AML-193 (cell line): ENCODE measurements at places on chromosomes 2 and 18.

DNA sequence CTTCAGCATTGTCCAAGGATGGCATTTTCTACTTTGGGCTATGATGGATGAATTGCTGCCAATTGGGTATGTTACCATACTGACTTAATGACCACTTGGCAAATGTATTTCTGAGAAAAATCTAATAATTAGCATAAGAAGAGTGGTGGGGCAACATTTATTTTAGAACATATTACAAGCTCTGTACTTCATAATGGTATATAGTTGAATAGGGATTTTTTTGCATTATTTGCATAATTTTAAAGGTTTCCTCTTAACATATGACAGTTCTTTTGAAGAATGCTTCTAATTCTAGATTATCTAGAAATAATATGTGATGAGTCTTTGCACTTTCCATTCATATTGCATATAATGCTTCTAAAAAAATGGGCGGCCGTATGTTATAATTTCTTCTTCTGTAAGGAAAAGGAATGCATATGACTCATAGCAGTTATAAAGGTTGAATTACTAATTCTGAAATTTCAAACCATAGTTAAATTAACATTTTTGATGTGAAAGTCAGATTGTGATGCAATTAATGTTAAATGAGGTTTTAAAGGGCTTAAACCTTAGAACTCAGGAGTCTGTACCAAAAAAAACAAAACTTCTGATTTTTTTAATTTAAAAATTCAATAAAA, 1652.3 kb upstream of the SLC39A10 start:
- DNase-seq = no peak

GRCh38 chr2:10413503-10413902, 34.6 kb downstream of the ODC1 start:
- no peak for DNase-seq

DNA sequence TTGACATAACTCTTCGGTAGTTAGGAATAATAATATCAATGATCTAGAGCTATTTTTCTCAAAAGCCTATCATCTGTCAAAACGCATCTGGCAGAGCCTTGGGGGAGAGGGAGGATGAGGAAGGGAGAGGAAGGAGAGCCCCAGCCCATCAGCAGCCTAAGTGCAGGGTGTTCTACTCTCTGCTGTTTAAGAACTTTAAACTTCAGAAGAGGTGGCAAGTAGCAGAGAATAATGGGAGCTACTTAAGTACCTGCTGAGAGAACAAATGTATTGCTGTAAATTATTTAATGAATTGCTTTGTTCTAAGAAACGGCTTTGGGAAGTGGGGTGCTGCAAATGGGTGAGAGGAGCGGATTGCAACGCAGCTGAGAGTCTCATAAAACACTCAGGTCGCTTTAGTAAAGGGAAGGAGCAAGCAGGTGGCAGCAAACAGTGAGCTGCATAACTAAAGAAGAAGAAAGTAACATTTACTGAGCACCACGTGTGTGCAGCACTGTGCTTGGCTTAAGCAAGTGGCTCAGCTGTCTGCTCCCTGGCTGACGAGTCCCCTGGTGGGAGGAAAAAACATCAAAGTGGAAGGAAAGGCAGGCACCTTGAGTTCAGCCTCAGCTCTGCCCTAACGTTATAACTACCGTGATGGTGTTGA, 26.3 kb upstream of the SH3RF3 start:
- DNase-seq = no peak

- DNase-seq = no peak
Measured at GRCh38 chr18:26806224-26806623, 59.3 kb downstream of the AQP4 start.

DNA sequence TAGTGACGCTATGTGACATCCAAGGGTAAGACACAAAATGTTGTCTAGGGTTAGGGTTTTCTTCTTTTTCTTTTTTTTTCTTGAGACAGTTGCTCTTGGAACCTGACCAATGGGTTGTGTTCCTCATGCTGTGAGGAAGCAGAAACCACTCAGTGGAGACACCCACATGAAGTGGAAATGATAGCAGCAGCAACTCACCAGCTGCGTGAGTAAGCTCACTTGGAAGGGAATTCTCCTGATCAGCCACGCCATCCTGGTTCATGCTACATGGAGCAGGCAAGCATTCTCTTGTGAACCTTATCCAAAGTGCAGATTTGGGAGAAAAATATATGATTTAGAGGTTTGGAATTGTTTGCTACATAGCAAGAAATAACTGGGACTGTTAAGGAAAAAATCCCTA, 863.7 kb downstream of the EPHA4 start:
- DNase-seq = no peak

GRCh38 chr2:233563663-233564430, 2.7 kb downstream of the USP40 start:
- DNase-seq = peak; percentile 50

DNA sequence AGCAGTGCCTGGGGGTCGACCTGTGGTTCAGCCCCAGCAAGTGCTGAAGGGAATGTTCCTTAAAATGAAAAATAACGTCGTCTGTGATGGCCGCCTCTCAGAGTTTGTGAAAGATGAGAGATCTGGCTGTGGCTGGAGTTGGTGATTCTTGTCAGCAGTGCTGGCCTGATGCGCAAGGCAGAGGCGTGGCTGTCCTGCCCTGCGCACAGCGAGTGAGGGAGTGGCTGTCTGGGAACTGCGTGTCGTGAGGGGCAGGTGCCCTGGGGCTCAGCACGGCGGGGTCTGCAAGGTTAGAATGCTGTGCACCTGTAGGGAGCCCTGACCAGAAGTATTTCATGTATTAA, 8.8 kb downstream of the NFATC1 start:
- no peak for DNase-seq

- DNase-seq = no peak
Measured at GRCh38 chr18:64100116-64100922, 48.6 kb downstream of the LINC00305 start.

DNA sequence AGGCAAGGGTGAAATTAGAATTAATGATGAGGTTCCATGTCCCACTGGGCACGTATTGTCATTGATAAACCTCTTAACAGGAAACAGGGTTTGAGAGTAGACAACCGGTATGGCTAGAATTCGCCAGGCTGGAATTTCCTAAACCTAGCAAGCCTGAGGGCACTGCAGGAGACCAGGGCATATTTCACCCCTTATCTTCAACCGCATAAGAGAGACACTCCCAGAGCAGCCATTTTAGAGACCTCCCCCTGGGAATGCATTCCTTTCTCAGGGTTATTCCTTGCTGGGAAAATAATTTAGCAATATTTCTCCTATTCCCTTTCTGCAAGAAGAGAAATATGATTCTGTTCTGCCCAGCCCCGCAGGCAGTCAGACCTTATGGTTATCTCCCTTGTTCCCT, 334.6 kb upstream of the LYPD1 start:
- DNase-seq = no peak

GRCh38 chr18:54112356-54112755, 112.1 kb downstream of the MBD2 start:
- DNase-seq = no peak

- no peak for DNase-seq
Measured at GRCh38 chr2:74010087-74010541, 25.4 kb downstream of the TET3 start.

GRCh38 chr2:145287736-145288135, 767.8 kb upstream of the ZEB2 start:
- DNase-seq = no peak

GRCh38 chr18:44213293-44213692, 467.4 kb upstream of the SETBP1 start:
- no peak for DNase-seq

GRCh38 chr2:7744827-7745226, 827.6 kb downstream of the RNF144A start:
- DNase-seq = no peak

DNA sequence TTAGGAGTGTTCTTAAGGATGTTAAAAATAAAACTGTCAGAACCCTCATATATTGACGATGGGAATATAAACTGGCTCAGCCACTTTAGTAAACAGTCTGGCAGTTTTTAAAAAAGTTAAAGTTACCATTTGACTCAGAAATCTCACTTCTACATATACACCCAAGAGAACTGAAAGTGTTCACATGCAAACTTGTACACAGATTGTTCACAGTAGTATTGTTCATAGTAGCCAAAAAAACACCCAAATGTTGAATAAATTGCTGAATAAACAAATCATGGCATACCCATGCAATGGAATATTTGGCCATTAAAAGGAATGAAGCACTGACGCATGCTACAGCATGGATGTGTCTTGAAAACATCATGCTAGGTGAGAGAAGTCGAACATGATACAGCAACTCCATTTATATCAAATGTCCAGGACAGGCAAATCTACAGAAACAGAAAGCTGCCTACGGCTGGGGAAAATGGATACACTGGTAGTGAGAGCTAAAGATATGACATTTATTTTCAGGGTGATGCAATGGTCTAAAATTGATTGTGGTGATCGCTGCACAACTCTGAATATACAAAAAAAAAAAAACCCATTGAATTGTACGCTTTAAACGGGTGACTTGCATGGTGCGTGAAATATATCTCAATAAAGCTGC, 10.1 kb downstream of the RPL31 start:
- no peak for DNase-seq

- no peak for DNase-seq
Measured at GRCh38 chr2:39994151-39994550, 215.1 kb upstream of the THUMPD2 start.

GRCh38 chr18:9550429-9550828, 63.9 kb downstream of the PPP4R1 start:
- no peak for DNase-seq

GRCh38 chr2:36473230-36473629, 117.7 kb downstream of the CRIM1 start:
- no peak for DNase-seq

DNA sequence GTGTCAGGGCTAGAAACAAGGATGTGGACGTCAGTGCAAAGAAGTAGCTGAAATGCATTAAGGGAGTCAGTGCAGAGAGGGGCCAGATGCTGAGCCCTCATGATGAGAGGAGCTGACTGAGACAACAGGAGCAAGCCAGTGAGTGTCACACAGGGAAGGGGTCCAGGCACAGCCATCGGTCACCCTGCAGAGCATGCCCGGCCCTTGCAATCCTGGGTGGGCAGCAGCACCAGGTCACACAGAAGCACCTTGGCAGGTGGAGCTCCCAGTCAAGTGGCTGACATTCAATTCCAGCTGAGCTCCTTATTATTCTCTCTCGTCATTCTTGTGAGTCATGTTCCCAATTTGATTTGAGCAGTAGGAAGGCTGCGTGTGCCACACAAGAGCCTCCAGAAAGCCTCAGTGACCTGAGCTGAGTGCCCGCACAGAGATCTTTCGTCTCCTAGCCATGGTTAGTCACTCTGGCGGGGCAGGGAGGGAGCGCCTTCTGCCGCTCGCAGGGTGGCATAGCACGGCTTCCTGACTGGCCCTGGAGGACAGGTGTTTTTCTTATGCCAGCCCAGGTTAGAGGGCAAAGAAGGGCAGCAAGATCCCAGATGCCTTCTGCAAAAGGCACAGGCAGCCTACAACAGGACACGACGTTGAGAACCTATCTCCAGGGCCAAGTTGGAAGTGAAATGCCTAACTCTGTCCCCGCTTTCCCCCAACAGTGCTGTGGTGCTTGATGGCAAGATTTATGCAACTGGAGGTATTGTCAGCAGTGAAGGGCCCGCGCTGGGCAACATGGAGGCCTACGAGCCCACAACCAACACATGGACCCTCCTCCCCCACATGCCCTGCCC, 220.9 kb downstream of the ATAD2B start:
- no peak for DNase-seq

DNA sequence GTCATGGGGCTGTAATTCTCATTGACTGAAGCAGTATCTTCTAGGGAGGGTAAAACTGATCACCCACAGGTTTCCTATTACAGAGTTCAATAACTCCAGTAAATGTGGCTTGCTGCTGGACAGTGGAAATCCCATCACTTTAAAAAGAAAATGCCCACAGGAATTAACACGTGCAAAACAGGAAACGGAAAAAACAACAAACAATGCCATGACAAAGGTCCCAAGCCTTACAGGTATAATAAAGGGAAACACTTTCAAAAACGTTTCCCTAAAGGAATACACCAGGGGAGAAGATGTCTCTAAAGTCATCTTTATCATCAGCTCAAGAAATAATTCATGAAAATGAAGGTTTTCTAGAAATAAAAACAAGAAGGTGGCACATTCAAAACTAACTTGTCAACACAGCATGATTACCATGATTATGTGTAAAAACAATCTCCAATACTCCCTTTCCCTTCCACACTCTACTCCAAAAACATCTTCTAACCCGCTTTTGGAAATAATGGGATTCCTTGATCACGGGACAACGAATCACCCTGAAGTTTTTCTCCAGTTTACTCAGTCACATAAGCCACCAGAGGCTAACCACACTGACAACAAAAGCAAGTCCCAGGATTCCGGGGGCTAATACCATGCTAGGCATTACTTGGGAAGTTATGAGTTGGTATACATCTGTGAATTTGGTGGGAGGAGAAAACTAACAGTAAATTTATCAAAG, 167.9 kb downstream of the TCF4 start:
- DNase-seq = no peak

- no peak for DNase-seq
Measured at GRCh38 chr2:95025406-95026319, at the start of gene MAL. TSS of gene MAL (plus strand) at chr2:95025708. CDS start at chr2:95025793, 85 bp downstream.

DNA sequence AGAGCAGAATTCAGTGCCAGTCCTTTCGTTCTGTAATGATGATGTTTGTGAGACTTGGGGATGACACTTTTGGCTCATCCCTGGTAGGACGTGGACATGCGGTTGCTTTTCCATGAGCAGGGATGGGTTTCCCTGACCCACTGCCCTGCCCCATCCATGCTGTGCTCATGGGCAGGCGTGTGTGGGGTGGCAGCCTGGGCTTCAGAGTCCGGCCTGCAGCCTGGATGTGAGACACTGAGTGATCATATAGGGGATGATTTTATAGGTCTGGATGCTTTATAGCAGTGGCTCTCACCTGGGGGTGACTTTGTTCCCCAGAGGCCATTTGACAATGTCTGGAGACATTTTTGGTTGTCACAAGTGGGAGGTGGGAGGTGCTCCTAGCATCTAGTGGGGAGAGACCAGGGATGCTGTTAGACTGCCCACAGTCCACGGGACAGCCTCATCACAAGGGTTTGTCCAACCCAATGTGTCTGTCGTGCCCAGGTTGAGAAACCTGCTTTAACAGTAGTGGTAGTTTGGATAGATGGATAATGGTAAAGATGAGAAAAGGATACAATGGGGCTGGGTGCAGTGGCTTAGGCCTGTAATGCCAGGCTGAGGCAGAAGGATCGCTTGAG, 38.9 kb downstream of the LDLRAD4 start:
- no peak for DNase-seq

DNA sequence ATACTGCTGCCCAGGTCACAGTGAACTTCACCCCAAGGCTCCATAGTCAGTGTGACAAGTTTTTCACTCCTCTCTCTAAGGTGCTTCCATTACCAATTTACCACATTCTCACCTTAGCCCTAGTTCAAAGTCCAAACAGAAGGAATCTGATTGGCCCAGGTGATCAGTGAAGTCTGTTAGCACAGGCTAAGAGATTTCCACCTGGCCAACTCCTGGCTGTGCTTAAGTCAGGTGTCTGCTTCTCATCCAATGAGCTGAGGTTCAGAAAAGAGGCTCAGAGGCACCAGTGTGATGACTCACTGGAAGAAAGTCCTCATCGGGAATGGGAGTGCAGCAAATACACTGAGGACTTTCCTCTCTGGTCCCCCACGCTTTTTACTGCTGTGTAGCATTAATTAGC, 164.4 kb upstream of the MGAT5 start:
- no peak for DNase-seq
